Mucosa of descending colon (tissue), 3 donors: ENCODE measurements at places on chromosomes 12 and 14. TPM values are rescaled to one million over a fixed set of nuclear protein-coding genes. Genes with fewer than 3 reads are reported as not detected.

Gene SMCO2
- not detected for total RNA-seq

Gene E2F7
- 0.89 TPM for total RNA-seq

Gene PUS7L
- total RNA-seq = 9.2 TPM

Gene SLCO1A2
- not detected for total RNA-seq

Gene GZMB
- 2.1 TPM for total RNA-seq
